ENCODE measurements at places on chromosomes 1 and 21.
A peak's percentile ranks its signal among the peaks of the same experiment; 100 is the strongest.

GRCh38 chr1:201877877-201878401 lies 10.8 kb upstream of the SHISA4 start:
- DNase-seq = peak; percentile 34

DNA sequence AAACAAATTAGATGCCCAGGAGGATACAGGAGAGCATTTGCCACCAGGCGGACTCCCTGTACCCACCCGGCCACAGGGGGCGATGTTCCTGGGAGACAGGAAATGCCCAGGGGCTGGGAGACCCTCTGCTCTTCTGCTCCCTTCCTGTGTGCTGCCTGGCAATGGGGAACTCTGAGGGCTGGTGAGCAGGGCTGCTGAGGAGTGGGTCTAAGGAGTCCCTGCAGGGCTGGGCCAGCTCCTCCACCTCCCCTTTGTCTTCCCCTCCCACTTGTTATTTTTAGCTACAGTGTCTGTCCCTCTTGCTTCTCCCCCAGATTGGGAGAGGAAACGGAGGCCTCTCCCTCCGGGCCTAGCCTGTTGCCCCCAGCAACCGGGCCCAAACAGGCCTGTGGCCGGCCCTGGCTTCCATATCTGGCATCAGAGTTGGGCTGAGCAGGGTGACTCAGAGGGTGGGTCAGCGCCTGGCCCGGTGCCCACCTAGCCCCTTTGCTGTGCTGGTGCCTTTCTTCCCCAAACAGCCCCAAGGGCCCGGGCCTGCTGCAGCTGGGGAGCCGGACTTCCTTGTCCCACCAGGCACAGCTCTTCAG lies 11.6 kb downstream of the LMNA start:
- DNase-seq = peak; percentile 84

DNA sequence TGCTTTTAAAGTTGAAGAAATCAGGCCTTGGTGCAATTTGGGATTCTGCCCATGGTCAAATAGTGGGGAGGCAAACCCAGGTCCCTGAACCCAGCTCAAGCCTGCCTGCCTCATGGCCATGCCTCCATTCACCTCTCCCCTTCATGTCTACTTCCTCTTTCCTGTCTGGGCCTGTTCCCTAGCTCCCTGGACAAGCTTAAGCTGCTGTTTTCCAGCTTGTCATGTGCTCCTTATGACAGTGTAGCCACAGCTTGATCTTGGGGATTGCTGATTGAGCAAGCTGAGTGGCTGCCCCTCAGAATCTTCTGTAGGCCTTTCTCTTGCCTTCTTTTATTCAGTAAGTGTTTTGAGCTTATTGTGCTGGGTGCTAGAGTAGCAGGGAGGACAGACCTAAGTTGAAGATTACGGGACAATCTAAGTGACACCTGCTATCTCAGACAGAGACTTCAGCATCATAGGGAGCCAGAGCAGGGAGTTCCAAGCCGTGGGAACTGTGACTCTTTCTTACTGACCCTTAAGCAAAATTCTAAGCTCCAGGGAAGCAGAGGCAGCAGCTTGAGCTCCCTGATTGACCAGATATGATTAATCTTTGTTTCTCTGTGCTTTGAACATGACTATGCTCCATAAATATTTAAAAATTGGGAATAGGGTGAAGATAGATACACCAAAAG lies 520 bp upstream of the MR1 start:
- DNase-seq = peak; percentile 25

DNA sequence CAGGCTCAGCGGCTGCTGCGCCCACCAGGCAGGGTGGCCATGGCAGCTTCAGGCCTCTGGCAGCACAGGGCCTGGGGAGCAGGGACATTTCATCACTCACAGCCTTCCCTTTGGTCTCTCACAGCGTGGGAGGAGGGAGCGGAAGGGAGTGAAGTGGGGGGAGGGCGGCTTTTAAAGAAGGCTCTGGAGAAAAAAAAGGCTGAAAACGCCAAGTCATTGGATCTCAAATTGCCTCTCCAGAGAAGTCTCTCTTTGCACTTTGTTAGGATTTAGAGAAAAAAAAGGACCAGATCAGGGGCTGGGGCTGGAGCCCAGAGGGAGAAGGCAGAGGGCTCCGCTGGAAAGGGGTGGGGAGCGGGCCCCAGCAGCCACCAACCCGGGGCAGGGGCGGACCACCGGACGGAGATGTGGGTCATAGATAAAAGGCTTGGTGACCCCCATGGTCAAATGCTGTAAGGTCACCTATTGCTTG lies 209.9 kb downstream of the GRIK3 start:
- no peak for DNase-seq

DNA sequence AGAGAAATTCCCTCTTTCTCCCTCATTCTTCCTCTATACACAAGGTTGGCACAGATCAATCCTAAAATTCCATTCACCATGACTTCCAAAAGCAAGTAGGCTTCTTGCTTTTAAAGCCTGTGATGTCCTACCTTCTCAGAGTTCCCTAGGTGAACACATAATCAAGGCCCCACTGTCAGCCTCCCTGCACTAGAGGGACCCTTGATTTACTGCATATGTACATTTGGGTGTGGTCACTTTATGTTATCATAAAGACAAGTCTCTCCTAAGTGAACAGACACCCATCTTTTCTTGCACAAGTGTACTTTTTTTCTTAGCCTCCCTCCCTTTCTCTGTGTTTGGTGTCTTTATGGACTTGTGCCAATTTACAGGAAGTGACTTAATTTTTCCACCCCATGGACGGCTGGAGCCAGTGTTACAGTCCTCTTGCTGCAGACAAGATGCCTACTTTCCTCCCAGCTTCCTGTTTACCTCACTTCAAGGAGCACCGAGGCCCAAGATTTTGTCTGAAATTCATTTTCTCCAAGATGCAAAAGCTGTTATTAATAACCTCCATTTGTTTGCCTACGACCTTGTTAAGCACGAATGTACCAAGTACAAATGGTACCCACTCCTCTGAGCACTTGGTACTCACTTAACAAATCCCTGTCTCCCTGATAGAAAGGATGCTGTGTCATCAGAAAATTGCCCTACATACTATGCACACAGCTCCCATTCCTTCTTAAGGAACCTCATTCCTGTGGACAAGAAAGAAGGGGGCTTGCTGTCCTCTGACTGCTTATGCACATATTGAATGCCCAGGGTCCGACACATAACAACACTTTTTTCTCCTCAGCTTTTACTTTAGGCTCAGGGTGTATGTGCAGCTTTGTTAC lies 82.8 kb upstream of the SLC44A3 start:
- no peak for DNase-seq

DNA sequence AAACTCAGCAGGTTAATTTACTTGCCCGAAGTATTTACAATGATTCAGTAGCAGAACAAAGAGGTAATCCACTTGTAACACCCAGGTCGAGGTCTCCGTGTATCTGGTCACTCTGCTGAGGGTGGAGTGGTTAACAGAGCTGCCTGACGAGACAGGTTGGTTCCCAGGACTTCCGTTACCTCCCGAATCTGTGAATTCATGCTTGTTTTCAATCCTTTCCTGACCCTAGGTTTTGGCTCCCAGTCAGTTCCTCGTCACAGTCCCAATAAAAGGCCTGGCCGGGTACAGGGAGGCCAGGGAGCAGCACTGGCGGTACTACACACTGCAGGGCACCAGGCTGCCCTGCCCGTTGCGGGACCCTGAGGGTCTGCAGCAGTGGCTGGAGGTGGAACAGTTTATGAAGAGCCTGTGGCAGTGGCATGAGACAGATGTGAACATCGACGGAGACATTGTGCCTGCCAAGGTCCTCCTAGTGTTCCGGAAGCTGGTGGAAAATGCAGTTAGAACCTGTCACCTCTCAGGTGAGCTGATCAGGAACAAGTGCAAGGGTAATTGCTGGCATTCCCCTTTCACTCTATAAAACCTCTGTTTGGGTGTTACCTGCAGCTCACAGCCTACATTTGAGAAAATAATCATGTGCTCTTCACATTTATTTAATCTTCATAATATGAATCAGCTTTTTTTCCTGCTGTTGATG lies 12.8 kb downstream of the MAB21L3 start:
- no peak for DNase-seq

DNA sequence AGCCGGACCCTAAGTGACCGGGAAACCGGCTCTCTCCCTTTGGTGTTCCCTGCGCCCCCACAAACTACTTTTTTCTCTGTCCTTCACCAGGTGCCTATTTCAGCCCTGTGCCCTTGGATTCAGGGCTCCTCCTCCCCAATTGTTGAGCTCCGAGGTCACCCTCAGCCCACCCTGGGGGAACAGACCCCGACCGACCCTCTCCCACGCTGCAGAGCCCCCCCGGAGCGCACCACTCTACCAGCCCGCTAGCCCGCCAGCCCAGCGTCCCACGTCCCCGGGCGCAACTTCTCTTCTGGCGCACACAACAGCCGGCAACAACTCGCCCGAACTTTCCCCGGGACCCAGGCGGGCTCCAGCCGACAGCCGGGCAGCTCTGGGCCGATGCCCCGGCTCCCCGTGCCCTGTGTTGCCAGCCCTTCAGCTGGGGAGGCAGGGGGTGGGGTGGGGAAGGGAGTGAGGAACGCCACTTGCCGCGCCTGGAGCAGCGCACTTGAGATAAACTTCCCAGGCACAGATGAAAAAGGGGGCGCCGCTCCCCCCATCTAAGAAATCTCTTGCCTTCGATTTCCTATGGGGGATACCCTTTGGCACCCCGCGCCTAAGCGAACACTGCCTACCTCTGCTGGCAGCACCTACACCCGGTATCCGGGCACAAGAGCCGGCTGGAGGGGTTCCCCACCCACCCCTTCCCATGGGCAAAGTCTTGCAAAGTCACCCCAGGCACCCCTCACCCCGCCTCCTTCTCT lies 997 bp downstream of the CASZ1 start:
- DNase-seq = no peak

DNA sequence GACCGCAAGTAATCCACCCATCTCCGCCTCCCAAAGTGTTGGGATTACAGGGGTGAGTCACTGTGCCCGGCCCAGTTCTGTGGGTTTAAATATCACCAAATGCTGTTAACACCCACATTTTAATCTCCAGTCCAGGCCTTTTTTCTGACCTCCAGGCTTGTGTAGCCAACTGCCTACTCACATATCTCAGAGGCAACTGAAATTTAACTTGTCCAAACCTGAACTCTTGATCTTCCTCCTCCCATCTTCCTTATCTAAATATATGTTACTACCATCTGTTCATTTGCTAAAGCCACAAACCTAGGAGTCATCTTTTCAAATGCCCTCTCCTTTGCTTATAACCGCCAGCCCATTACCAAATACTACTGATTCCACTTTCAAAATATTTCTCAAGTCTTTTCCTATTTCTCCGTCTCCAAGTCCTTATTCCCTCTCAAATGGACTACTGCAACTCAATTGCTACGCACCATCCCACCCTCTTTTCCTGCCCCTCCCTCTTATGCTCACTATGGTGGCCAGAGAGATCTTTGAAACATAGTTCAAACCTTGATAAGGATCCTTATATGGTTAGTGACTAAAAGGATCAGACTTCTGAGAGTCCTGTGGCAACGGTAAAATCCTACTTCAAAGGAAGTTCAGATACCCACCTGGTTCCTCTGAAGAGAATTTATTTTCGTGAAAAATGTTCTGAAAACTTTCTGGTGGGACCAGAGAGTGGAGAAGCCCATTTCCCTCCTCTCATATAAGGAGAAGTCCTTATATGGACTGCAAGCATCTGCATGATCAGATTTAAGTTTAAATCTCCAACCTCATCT lies 78.5 kb upstream of the CDC42BPA start:
- peak; percentile 2 for DNase-seq

DNA sequence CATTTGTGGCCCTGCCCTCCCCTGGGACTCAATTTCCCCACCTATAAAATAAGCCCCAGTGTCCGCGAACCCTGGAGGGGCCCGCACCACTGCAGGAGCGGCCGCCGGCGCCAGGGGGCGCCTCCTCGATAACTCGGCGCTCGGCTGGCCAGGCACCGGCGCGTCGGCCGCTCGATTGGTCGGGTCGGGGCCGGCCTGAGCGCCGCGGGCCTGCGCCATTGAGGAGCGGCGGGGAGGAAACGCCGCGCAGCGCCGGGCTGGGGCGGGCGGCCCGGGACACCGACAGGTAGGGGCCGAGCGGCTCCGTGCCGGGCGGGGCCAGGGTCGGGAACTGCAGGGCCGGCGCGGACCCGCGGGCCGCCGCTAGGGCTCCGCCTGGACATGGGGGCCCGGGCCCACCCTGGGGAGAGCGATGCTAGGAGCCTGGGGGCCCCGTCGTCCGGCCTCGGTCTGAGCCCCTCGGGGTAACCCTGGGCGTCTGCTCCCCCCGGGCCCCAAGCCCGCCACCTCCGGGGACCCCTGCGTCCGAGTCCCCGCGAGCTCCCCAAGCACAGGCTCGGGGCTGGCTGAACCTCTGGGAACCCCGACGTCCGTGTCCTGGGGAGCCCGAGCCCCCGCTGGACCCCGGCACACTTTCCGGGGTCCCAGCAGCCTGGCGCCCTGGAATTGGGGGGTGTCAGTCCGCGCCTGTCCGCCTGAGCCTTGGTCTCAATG lies at the start of gene VPS13D:
Gene VPS13D (plus strand): TSS at position 196 of the 714 bp plus-strand sequence. CDS start 4,237 bp downstream, outside the sequence.
- peak; percentile 86 for DNase-seq

GRCh38 chr1:205813755-205814058 lies 709 bp upstream of the SLC41A1 start:
- peak; percentile 13 for DNase-seq

All from activated CD4-positive, alpha-beta T cell treated with anti-CD3 and anti-CD28 coated beads, Interleukin-2, amount 50 U/mL, for 16 hours (primary cell).